Mammary epithelial cell (primary cell): ENCODE measurements at places on chromosomes 1 and 21. TPM values are rescaled to one million over a fixed set of nuclear protein-coding genes. Genes with fewer than 3 reads are reported as not detected.

Gene ARHGAP30
- total RNA-seq: 0.26 and 0.43 TPM in 2 replicates

- DNase-seq: no peak
Observed at GRCh38 chr1:19204446-19205266, 5.4 kb downstream of the UBR4 start.

GRCh38 chr1:64703600-64703999, 41.3 kb upstream of the RAVER2 start:
- peak; percentile 41 for DNase-seq

DNA sequence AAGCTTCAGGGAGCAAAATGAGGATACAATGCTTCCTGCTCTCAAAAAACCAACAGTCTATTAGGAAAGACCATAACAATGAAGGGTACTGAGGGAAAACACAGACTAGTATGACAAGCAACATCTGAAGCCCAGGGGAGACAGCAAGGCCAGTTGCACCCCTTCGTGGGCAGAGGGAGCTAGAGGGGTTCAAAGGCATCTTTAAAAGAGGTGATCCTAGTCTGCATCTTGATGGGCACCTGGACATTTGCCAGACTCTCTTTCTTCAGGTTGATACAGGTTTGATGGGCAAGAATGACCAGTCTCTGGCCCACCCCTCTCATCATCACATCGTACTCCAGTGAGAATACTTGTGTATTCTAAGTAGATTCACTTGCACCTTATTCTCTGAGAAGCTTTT, 177.7 kb downstream of the VAV3 start:
- no peak for DNase-seq

DNA sequence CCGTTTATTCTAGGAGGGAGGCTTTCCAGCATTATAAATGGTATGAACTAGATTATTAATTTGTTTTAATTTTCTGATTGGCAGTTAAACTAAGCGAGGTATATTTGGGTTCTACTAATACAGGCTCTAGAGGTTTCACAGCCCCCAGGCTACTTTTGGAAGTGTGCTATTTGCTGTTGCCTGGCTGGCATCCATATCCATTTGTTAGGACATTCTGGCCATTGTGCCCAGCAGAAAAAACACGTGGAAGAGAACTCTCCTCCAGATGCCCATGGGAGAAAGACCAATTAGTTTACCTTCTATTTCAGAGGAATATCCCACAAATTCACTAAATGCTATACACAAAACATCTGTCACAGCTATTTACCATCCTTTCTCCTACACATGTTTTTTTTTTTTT, 29.3 kb downstream of the MACO1 start:
- DNase-seq: no peak

- DNase-seq: no peak
Observed at GRCh38 chr1:222923506-222923905, 108.7 kb downstream of the DISP1 start.
